Activated naive CD4-positive, alpha-beta T cell (primary cell): ENCODE measurements at places on chromosomes 7 and 10.

- no peak for DNase-seq
These were observed 135.8 kb downstream of the HBP1 start for GRCh38 chr7:107304636-107305035.

- DNase-seq: no peak
These were observed 9.7 kb upstream of the PURB start for GRCh38 chr7:44894888-44895580.

DNA sequence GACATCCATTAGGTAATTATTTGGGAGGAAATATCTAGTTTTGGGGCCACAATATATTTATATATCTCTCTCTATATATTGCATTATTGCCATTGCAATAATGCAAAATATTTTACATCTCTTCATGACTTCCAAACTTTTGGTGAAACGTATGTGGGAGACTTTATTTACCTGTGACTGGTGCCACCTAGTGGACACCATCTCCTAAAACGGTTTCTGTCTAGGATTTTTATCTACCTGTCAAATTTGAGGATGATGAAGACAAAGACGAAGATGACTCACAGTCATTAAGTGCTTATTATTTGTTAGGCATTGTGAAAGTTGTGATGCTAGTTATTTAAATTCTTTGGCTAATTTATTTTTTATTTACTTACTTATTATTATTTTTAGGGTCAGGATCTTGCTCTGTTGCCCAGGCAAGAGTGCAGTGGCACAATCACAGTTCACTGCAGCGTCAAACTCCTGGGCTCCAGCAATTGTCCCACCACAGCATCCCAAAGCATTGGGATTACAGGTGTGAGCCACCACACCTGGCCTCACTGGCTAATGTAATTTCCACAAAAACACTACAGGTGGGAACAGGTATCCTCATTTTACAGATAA, 18.7 kb upstream of the CBLL1 start:
- peak; percentile 8 for DNase-seq

- no peak for DNase-seq
These were observed 108.3 kb downstream of the AHR start for GRCh38 chr7:17406738-17407137.

DNA sequence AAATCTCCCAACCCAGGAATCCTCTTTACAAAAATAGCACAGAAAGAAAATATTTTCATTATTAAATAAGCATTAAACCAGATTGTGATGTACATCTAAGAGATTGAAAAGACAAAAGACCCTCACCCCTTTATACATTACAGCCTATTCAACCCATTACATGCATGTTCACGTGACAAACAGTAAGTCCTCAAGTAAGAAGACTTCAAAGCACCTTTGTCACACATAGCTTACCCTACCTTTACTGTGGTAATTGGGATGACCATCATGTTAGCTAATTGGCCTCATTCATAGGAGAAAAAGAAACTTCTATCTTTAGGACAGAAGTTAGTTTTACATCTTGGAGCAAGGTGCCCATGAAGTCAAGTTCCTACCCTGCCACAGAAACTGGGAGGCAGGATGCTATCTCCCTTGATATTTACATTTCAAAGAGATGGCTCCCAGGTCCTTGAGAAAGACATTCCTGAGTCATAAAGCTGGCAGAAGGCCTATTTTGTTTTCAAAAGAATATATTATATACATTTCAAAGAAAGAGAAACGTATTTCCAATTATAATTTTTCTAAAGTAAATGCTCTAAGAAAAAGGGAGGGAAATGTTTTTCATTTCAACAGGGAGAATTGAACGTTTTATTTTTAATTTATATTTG, 48.1 kb downstream of the GNAI1 start:
- DNase-seq: no peak

GRCh38 chr10:116545122-116545521, 609 bp upstream of the PNLIP start:
- DNase-seq: no peak

GRCh38 chr7:21243265-21243664, 184.6 kb upstream of the SP4 start:
- no peak for DNase-seq

GRCh38 chr7:50970092-50970491, 187.4 kb upstream of the GRB10 start:
- no peak for DNase-seq

DNA sequence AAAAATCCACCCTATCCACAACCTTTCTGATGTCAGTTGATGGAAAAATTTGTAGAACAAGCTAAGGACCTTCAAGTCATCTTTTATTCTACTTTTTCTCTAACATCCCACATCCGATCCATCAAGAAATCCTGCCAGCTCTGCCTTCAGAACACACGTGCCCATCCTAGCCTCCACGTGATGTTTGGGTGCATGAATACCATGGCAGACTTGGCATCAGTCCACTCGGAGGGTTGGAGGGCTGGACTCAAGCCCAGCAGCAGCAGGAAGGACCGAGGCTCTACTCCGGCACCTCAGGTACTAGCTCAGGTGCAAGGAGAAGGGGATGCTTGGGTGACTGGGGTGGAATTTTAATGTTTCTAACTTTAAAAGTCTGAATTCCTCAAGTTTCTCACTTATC, 428.6 kb downstream of the DPP6 start:
- DNase-seq: no peak

GRCh38 chr7:31633467-31633866, 53.5 kb upstream of the PPP1R17 start:
- DNase-seq: no peak

GRCh38 chr7:81433206-81433605, 336.6 kb downstream of the HGF start:
- no peak for DNase-seq

DNA sequence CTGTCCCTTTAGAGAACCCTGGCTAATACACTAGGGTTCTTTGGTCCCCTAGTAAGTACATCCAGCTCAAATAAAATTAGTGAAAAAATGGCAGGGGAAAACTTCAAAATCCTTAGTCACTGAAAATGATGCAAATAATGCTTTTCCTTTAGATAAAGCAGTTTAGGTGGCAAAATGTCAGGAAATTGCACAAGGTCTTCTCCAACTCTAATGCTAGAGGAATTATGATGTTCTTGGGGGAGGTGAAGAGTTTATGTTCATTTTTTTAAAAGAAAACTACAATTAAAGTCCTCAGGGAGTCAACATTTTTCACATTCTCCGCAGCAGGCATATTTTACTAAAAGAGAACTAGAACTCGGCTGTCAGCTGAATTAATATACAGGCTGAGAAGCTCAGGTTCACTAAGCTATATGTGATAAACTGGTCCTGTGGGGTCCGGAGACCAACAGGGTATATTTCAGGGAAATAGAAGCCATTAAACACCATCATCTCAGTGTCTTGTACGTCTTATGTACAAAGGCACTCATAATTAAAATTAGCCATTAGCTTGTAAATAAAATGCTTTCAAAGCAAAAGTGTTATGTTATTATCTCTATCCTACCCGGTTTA, 1164.7 kb upstream of the AUTS2 start:
- DNase-seq: no peak

GRCh38 chr10:17181751-17182150, 19.7 kb downstream of the TRDMT1 start:
- no peak for DNase-seq

GRCh38 chr10:63553473-63553872, 32.3 kb downstream of the REEP3 start:
- DNase-seq: no peak

GRCh38 chr10:12484002-12484918, 134.9 kb downstream of the CAMK1D start:
- DNase-seq: no peak

DNA sequence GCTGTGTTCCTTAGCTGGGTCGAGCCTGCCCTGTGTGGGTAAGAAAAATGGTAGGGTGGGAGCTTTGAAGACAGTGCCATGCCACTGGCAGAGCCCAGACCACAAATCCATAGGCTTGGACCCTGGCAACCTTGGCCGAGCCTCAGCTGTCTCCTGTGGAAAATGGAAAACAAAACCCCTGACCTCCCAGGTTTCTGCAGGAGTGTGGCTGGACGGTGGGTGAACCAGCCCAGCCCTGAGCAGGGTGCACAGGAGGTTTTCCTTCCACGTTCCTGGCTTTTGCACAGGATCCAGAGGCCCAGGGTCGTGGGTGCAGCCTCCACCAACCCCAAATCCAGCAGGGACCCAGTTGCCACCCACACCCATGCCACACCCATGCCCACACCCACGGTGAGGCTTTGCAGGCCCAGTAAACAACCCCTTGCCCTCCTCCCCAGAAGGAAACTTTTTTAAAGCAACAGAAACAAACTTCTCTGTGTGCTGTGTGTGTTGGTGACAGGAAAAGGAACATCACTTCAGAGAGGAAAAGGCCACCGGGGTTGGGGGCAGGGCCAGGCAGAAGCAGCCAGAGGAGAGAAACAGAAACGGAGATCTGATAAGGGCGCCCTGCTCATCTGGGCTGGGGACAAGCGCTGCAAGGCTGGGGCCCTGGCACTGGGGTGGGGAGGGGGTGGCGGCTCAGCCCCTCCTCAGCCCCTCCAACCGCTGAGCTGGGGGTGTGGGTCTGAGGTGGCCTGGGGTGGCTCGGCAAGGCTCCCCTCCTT, 20.7 kb upstream of the ZMIZ1 start:
- DNase-seq: no peak

DNA sequence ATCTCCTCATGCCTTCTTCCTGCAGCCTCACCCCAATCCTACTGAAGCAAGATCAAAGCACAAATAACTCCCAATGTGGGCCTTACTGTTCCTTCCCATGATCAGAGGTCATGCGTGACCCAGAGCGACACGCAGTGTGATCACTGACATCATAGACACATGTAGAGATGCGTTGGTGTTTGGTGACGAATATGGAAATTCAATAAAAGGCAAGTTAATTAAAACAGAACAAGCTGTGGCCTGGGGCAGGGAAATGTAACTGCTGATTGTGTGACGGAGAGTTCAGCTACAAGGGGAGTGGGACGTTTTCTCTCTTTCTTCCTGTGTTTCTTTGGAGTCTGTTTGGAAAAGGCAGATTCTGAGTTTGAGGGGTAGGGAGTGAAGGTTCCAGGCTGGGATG, 34.8 kb upstream of the CARD11 start:
- no peak for DNase-seq

- DNase-seq: no peak
These were observed 26.7 kb upstream of the CROT start for GRCh38 chr7:87318741-87319140.

DNA sequence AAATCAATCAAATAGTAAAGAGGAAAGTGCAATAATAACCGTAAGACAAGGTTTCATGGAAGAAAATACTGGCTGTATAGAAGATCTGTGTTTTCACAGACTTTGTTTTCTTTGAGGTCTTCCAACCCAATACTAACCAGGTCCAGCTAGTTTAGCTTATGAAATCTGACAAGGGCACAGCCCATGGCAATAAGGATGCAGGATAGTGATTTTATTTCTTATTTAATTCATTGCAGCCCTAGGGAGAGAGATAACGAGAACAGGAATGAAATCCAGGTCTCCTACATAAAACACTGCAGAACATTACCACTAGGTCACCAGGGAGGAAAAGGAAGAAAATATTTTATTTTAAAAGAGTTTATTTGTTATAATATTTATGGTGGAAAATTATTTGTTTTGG, 145.1 kb downstream of the DNAJC1 start:
- no peak for DNase-seq

- no peak for DNase-seq
These were observed 7.0 kb downstream of the PTF1A start for GRCh38 chr10:23198940-23199767.

DNA sequence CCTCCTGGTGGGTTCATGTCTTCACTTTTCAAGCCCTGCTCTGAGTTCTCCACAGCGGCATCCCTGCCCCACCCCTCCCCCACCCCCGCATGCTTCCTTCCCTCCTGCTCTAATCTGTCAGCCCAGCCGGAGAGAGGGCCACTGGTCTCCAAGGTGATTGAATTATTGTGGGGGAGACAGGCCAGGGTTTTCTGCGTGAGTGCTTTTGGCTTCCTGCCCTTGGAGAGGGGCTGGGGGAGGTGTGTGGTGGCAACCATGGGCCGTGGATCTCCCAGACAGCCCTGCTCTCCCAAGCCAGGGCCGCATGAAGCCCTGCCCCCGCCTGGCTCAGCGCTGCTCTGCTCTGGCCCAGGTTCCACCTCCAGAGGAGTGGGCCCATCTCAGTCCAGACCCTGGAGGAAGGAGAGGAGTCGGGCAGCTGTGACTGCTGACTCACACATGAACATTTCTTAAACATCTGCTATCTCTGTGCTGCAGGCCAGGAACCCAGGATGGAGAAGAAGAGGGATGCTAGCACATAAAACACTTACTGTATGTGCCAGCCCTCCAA, 109.9 kb downstream of the ZMIZ1 start:
- no peak for DNase-seq

- DNase-seq: no peak
These were observed 127.7 kb downstream of the ADARB2 start for GRCh38 chr10:1609648-1609970.

DNA sequence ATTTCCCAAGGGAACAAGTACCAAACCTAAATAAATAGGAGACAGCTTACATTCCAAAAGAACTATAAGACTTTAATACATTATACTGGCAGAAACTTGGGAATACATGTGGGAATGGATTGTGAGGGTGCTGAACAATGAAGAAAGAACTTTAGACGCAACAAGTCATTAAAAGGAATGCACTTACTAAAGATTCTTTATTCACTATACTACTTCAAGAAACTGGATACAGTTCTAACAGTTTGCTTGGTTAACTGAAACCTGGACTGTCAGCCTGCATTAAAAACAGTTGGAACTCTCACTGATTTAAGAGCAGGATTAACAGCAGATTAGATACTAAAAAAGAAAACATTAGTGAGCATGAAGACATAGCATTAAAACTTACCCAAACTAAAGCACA, 12.0 kb downstream of the CACUL1 start:
- DNase-seq: no peak

DNA sequence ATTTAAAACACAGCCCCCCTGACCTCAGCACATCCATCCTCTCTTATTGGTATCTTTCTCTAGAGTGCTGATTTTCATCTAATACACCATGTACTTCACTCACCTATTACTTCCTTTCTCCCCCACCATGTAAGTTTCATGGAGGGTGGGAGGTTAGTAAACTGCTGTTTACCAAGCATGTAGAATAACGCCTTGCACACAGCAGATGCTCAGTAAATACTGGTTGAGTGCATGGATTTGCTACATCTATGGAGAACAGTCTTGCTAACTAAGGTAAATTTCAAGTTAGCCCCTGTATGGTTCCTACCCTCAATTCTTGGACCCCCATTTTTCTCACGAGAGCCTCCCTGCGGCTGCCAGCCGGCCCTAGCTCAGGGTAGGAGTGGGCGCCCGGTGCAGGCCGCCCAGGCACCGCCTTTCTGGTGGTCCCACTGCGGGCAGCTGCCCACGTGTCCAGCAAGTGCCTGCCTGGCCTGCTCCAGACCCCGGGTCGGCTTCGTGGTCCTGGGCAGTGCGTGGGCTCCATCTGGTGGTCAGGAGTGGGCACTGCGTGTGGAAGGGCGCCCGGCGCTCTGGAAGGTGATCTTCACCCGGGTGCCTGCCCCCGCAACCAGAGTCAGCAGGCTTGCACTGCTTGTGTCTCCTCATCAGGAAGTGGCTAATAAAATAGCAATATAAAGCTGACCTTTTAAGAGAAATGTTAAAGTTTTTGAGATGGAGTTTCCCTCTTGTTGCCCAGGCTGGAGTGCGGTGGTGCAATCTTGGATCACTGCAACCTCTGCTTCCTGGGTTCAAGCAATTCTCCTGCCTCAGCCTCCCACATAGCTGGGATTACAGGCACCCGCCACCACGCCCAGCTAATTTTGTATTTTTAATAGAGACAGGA, 63.4 kb upstream of the DNAJB6 start:
- DNase-seq: peak; percentile 41
